ENCODE measurements at places on chromosomes 16 and 17.

DNA sequence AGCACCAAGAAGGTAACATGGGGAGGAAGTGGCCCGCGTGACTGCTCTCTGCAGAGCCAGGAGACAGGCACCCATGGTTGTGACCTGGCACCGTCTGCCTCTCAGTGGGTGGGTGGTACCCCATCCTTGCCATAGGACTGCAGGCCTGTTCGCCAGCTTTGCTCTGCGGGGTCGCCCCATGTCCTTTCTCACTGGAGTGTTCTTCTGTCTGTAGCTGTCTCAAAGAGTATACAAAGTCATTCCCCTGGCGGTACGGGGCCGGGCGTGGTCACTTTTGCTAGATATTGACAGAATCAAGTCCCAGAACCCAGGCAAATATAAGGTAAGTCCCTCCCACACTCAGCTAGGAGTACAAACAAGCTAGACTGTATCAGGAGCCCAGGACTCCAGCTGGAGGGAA lies 6.0 kb downstream of the TBC1D26 start:
- DNase-seq = no peak

GRCh38 chr16:62970851-62971250 lies 934.6 kb upstream of the CDH8 start:
- no peak for DNase-seq

DNA sequence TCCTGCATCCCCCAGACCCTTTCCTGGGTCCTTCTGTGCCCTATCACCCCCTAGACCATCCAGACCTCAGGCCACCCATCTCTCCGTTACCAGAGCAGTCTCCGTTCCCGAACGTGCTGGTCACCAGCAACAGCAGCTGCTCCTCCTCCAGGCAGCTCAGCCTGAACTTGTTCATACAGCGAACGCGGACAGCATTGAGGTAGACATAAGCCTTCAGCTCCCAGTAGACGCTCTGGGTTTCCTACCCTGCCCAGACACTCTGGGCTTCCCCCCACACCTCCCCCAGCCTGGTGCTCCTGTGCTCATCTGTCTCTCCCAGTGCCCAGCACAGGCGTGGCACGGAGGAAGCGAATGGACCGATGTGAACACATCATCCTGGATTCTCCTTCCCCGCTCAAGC lies 41.6 kb upstream of the RNFT1 start:
- no peak for DNase-seq

GRCh38 chr16:1674751-1675664 lies 3.1 kb upstream of the JPT2 start:
- DNase-seq = peak; percentile 44

DNA sequence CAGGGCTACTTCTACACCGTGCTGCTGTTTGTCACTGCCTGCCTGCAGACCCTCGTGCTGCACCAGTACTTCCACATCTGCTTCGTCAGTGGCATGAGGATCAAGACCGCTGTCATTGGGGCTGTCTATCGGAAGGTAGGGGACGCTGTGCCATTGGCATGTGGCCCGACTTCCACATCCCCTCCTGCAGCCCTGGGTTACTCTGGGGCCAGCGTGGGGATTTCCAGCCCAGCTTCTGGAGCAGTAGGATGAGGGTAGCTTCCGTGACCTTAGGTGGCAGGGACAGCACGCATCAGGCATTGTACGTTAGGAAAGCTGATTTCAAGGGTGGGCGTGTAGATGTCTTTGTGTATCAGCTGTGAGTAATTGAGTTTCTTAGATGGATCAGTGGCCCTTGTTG lies 96.5 kb downstream of the ABCC1 start:
- no peak for DNase-seq

DNA sequence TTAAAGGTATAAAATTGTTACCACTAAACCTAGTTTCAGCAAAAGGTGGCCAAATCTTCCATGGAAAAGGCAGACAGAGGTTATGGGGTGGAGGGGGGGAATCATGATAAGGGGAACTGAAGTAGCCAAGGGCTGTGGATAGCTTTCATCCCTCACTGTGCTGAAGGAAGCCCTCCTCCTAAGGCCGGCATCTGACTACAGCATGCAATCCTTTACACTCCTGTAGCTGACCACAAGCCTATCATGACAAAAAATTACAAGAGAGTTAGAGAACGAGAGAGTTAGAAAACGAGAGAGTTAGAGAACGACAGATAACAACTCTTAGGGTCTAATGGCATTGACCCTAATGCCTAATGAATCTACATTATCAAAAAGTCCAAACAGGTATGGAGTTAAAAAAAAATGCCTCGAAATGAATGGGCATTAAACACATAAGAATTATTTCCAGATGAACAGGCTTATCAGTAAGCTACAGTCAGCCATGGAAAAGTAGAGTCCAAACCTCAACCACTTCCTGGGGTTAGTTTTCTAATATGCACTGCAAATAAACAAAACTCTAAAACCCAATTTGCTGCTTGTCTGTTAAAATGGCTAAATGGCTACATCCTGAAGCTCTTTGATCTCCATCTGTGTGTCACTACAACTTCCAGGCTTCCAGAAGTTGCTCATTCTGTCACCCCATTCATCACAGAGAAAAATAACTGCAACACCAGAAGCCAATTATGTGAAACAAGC lies 29.7 kb downstream of the DUSP14 start:
- DNase-seq = no peak
